Left lung (tissue), 14 donors: ENCODE measurements at places on chromosomes 2 and 18. TPM values are rescaled to one million over a fixed set of nuclear protein-coding genes. Genes with fewer than 3 reads are reported as not detected.

The ASTL gene
- not detected for total RNA-seq

GRCh38 chr2:108586116-108586515 is 51.8 kb downstream of the LIMS1 start:
- H3K36me3 ChIP-seq = no peaks in the 10 kb centered on the region
- H3K27ac ChIP-seq = peak overlapping the region; percentile 11
- H3K4me3 ChIP-seq = no peak overlapping the region
- no peak for DNase-seq
- no peaks in the 10 kb centered on the region for H3K27me3 ChIP-seq

GRCh38 chr2:70995426-70995729 is 705 bp upstream of the TEX261 start:
- peak; percentile 35 for DNase-seq
- H3K4me1 ChIP-seq = peaks cover 29% of the 10 kb centered on the region
- H3K36me3 ChIP-seq = no peaks in the 10 kb centered on the region
- peak overlapping the region; percentile 94 for H3K4me3 ChIP-seq
- H3K27ac ChIP-seq = peak overlapping the region; percentile 2

DNA sequence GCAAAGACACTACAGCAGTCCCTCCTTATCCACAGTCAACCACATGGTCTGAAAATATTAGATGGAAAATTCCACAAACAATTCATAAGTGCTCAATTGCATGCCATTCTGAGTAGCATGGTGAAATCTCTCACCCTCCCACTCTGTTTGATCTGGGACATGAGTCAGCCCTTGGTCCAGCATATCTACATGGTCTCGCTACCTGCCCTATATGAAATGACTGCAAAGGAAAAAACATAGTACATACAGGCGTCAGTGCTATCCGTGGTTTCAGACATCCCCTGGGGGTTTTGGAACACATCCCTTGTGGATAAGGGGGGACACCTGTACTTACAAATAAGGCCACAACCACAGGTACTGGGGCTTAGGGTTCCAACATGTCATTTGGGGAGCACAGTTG is 73.7 kb downstream of the CABLES1 start:
- no peak overlapping the region for H3K27ac ChIP-seq
- H3K27me3 ChIP-seq = no peaks in the 10 kb centered on the region
- no peak for DNase-seq
- peaks cover 8% of the 10 kb centered on the region for H3K4me1 ChIP-seq
- H3K36me3 ChIP-seq = no peaks in the 10 kb centered on the region

The SLC4A3 gene
- total RNA-seq = 5.7 TPM

GRCh38 chr2:24461685-24462084 is 29.4 kb upstream of the NCOA1 start:
- no peak overlapping the region for H3K27ac ChIP-seq
- no peaks in the 10 kb centered on the region for H3K4me1 ChIP-seq
- no peaks in the 10 kb centered on the region for H3K27me3 ChIP-seq
- H3K36me3 ChIP-seq = no peaks in the 10 kb centered on the region

- no peak overlapping the region for H3K27ac ChIP-seq
- no peak overlapping the region for H3K4me3 ChIP-seq
- H3K36me3 ChIP-seq = no peaks in the 10 kb centered on the region
- H3K4me1 ChIP-seq = no peaks in the 10 kb centered on the region
These were observed 43.0 kb upstream of the KCNJ3 start for GRCh38 chr2:154655499-154655898.

The CKAP2L gene
- 5.2 TPM for total RNA-seq

- no peak overlapping the region for H3K4me3 ChIP-seq
- H3K27ac ChIP-seq = no peak overlapping the region
- DNase-seq = peak; percentile 37
These were observed 341.3 kb downstream of the MYCN start for GRCh38 chr2:16281451-16282335.

DNA sequence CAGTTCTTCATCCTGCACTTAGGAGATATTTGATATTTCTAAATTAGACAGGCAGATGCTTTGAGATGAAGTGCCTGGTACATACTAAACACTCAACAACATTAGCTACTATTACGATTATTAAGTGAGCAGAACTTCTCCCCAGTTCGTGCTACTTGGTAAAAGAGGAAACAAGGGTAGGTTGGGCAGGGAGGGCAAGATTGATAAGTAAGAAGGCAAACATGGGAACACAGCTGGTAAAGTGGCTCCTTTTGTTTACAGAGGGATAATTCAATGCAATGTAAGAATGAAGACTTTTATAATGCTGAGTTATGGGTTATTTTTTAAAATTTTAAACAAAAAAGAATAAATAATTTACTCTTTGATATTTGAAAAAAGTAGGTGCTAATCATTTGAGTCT is 15.9 kb upstream of the WIPF1 start:
- H3K27me3 ChIP-seq = no peaks in the 10 kb centered on the region
- H3K4me3 ChIP-seq = no peak overlapping the region
- H3K4me1 ChIP-seq = peaks cover 4% of the 10 kb centered on the region
- peaks cover 20% of the 10 kb centered on the region for H3K36me3 ChIP-seq
- no peak for DNase-seq
- no peak overlapping the region for H3K27ac ChIP-seq

DNA sequence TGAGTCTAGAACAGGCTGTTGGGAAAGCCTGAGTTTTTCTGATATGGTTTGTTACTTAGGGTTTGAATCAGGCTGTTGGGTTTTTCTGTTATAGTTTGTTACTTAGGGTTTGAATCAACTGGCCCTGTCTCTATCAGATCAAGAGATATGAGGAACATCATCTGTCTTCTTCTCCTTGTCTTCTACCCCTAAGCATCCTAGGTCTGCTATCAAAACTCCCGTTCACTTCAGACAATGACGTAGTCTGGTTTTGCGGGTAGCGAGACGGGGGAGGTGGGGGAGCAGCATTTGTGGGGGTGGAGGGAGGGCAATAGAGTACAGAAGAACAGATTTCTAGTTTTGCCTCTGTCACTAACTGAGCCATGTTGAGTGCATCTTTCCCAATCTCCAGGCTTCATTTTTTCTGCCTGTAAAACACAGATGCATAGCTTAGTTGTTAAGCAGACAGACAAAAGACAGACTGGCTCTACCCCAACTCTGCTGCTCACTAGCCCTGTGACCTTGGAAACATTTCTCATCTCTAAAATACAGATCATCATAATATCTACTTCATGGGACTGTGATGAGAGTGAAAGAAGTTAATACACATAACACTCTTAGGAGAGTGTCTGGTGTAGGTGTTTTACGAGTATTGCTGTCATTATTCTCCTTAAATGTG is 9.1 kb downstream of the TNP1 start:
- DNase-seq = no peak
- H3K4me1 ChIP-seq = no peaks in the 10 kb centered on the region
- H3K27me3 ChIP-seq = no peaks in the 10 kb centered on the region

GRCh38 chr18:62999392-62999791 is 284.1 kb downstream of the PHLPP1 start:
- H3K27me3 ChIP-seq = no peaks in the 10 kb centered on the region
- DNase-seq = peak; percentile 80
- H3K36me3 ChIP-seq = no peaks in the 10 kb centered on the region
- H3K27ac ChIP-seq = no peak overlapping the region
- H3K4me1 ChIP-seq = no peaks in the 10 kb centered on the region

- no peak overlapping the region for H3K27ac ChIP-seq
- no peaks in the 10 kb centered on the region for H3K27me3 ChIP-seq
- no peak overlapping the region for H3K4me3 ChIP-seq
- DNase-seq = no peak
These were observed 87.4 kb downstream of the MDH1 start for GRCh38 chr2:63676135-63676534.

The GAL3ST2 gene
- total RNA-seq = not detected

The ICA1L gene
- total RNA-seq = 2.7 TPM

DNA sequence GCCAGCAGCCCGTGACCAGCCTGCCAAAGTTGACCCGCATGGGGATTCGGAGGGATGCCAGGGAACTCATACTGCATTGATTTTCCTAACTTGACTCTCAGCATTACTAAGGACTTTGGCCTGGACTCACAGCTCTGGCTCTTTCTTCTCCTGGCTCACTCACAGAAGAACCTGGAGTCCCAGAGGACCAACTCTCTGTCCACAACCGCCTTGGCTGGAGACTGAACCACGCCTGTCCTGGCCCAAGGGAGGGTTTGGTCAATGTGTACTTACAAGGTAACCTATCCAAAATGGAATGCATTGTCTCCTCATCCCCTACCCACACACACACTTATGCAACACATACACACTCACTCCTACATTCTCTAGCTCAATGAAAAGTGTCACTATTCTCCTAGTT is 135.6 kb upstream of the KLHL29 start:
- no peak overlapping the region for H3K27ac ChIP-seq
- H3K4me3 ChIP-seq = no peak overlapping the region
- H3K36me3 ChIP-seq = no peaks in the 10 kb centered on the region
- H3K4me1 ChIP-seq = no peaks in the 10 kb centered on the region
- no peak for DNase-seq
- no peaks in the 10 kb centered on the region for H3K27me3 ChIP-seq

The CYS1 gene
- 0.93 TPM for total RNA-seq

DNA sequence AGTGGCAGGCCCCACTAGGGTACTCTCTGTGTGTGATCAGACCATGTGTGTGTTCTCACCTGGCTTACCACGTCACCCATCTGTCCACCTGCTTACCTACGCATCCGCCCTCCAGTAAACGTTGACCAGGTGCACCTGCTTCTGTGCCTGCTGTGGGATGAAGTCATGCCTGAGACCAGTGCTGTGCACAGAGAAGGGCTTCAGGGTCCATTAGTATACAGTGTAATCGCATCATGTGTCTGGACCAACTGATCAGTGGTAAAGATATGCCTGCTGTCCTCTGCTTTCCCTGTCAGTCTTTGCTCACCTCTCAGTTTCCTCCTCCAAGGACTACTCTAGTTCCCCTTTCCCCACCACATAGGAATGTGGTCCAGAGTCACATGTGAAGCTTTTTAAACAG is 109.3 kb downstream of the FHOD3 start:
- no peaks in the 10 kb centered on the region for H3K36me3 ChIP-seq
- H3K4me3 ChIP-seq = no peak overlapping the region
- H3K27me3 ChIP-seq = no peaks in the 10 kb centered on the region
- DNase-seq = no peak

DNA sequence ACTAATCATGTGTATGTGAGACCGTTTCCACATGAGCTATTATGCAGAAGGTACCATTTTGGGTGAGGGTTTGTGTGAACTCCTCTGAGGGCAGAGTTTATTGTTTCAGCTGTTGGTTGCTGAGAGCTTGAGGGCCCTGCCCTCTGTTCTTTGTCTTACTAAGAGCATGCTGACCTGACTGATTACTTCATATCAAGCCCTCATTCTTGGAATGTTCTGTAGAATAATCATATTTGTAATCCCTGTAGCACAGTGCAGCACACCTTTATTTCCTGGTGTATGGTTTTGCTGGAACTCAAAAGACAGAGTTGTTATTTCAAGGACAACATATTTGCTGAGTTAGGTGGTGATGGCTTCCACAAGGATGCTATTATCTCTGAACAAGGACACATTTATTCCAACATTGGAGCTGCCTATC is 118.5 kb downstream of the GALNT3 start:
- no peaks in the 10 kb centered on the region for H3K36me3 ChIP-seq
- no peak overlapping the region for H3K4me3 ChIP-seq
- no peaks in the 10 kb centered on the region for H3K27me3 ChIP-seq
- H3K27ac ChIP-seq = no peak overlapping the region
- H3K4me1 ChIP-seq = no peaks in the 10 kb centered on the region

GRCh38 chr2:10267551-10268465 is 34.9 kb upstream of the HPCAL1 start:
- H3K4me1 ChIP-seq = no peaks in the 10 kb centered on the region
- no peaks in the 10 kb centered on the region for H3K27me3 ChIP-seq
- no peak overlapping the region for H3K4me3 ChIP-seq
- H3K36me3 ChIP-seq = no peaks in the 10 kb centered on the region
- no peak for DNase-seq

The GPR35 gene
- total RNA-seq = 6.0 TPM

The DNAH7 gene
- total RNA-seq = 4.9 TPM

GRCh38 chr2:212194396-212194795 is 344.2 kb downstream of the ERBB4 start:
- no peak overlapping the region for H3K27ac ChIP-seq
- DNase-seq = no peak
- no peaks in the 10 kb centered on the region for H3K4me1 ChIP-seq
- no peak overlapping the region for H3K4me3 ChIP-seq
- no peaks in the 10 kb centered on the region for H3K27me3 ChIP-seq

The CTLA4 gene
- total RNA-seq = 0.70 TPM

- no peaks in the 10 kb centered on the region for H3K4me1 ChIP-seq
- DNase-seq = no peak
- H3K27ac ChIP-seq = no peak overlapping the region
- no peaks in the 10 kb centered on the region for H3K27me3 ChIP-seq
These were observed 163.8 kb upstream of the STK17B start for GRCh38 chr2:196335221-196335634.

The ANKRD29 gene
- 23.1 TPM for total RNA-seq

- no peak overlapping the region for H3K27ac ChIP-seq
- peaks cover 39% of the 10 kb centered on the region for H3K36me3 ChIP-seq
These were observed 32.3 kb downstream of the DNMT3A start for GRCh38 chr2:25309402-25309801.

DNA sequence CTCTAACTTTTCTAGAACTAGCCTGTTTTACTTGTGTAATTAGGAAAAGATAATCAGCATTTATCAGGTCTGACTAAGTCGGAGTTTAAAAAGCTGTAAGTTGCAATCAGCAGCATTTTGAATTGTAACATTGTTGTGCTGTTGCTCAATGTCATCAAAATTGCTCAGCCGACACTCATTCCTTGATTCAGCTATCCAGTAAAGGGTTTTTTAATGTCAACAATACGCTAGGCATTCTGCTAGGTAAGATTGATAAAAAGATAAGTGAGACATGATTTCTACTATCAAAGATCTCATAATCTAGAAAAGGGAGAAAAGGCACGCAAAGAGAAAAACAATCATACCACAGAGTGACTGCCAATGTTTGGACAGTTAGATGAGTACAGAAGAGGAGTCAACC is 327.1 kb upstream of the CDH2 start:
- no peak overlapping the region for H3K27ac ChIP-seq
- no peaks in the 10 kb centered on the region for H3K27me3 ChIP-seq
- no peaks in the 10 kb centered on the region for H3K36me3 ChIP-seq
- H3K4me3 ChIP-seq = no peak overlapping the region
- H3K4me1 ChIP-seq = no peaks in the 10 kb centered on the region
- DNase-seq = no peak
